ENCODE measurements at places on chromosomes 13 and 19.

DNA sequence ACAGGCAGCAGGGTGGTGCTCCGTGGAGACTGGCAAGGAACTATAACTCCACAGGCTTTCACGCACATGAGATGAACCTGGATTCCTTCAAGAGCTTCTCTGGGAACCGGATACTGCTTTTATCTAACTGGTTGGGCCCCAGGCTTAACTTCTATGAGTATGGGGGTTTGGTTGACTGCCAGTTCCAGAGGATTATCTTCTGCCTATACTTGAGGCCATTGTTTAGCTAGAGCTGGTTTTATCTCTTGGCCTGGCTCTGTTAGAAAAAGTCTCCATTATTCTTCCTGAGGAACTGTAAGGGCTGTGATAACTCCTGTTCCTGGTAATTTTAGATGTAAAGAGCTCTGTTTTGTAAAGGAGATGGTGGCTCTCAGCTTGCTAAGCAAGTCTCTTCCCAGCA lies 40.9 kb downstream of the ZNF846 start:
- no peak for DNase-seq

- DNase-seq = no peak
Observed at GRCh38 chr13:111262281-111262680, 58.2 kb upstream of the TEX29 start.

- DNase-seq = no peak
Observed at GRCh38 chr13:50609011-50609410, 234.5 kb downstream of the DLEU7 start.

DNA sequence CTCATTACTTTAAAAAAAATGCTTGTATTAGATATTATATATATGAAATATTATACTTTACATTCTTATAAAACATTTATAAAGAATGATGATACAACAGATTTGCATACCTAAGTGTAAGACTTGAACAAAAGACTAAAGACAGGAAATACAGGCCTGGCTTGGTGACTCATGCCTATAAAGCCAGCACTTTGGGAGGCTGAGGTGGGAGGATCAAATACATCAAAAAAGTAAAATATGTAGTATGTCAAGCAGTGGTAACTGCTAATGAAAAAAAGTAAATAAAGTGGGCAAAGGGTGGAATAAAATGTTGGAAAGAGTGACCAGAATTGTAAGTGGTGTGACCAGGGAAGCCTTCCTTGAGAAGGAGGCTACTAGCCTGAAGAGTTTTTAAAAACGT lies 133.7 kb downstream of the GGACT start:
- no peak for DNase-seq

- DNase-seq = no peak
Observed at GRCh38 chr19:47187797-47188196, 43.2 kb downstream of the BBC3 start.

GRCh38 chr13:71454509-71454908 lies 412.5 kb downstream of the DACH1 start:
- DNase-seq = no peak

DNA sequence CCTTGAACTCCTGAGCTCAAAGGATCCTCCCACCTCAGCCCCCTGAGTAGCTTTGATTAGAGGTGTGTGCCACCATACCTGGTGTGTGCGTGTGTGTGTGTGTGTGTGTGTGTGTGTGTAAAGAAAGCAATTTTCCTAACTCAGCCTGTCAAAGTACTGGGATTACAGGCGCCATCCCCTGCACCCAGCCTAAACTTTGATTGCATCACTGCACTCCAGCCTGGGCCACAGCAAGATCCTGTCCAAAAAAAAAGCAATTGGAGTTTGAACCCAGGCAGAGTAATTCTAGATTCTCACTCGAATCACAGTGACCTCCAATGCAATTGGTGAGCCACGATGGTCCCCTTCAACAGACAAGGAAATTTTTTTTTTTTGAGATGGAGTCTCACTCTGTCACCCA lies 29.1 kb downstream of the NLRP12 start:
- no peak for DNase-seq

GRCh38 chr19:55149078-55150003 lies at the start of gene TNNT1:
TNNT1 (minus strand) TSS chr19:55149206; CDS start chr19:55147157, 2,049 bp downstream.
- DNase-seq = no peak

DNA sequence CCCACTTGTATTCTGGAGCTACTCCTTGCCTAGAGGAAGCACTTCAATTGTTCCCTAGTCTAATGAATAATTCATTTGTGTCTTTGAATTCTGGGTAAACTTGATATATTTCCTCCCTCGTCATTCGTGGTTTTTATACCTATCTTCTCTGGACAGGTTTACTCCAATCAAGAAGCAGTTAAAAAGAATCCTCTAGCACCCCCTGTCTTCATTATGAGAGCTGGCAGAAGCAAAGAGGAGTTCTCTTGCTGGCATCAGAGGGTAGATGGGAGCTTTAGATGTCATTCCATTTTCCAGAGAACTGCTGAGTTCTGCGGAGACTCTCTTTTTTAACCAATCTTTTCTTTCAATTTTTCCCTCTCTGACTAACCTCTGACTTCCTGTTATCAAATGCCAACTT lies 627.7 kb downstream of the FGF9 start:
- DNase-seq = no peak

DNA sequence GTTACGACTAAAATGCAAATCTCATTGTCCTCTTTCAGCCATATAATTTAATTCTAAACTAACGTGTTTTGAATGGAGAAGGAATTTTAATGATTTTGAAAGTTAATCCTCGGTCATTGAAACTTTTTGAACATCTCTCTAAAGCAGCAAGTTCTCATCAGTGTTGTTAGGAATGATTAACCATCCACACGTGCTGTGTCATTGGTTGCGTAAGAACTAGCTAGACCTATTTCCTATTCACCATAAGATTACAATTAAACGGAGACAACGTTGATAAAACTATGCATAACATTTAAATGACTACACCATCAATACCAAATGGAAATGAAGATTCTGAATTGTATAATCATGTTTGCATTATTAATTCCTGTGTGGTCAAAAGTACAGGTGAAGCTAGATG lies 155.6 kb upstream of the IRS2 start:
- DNase-seq = no peak

GRCh38 chr13:62113179-62113578 lies 697.5 kb upstream of the PCDH20 start:
- DNase-seq = no peak

All from GDM1 (cell line).